Glutamatergic neuron (in vitro differentiated cells): ENCODE measurements at places on chromosomes 1 and 21. TPM values are rescaled to one million over a fixed set of nuclear protein-coding genes. Genes with fewer than 3 reads are reported as not detected.

Gene MYOM3
- not detected for total RNA-seq

Gene GJA5
- total RNA-seq, result not detected

Gene MAP10
- total RNA-seq, result 3.6 TPM

Gene PRKAA2
- 1.3 TPM for total RNA-seq

Gene PGLYRP3
- not detected for total RNA-seq

Gene DISC1
- 9.1 TPM for total RNA-seq

Gene FCRL1
- not detected for total RNA-seq

Gene OR6K3
- not detected for total RNA-seq

Gene EPHX1
- 60.4 TPM for total RNA-seq

Gene ABCG1
- total RNA-seq, result 31.9 TPM

Gene CLCA1
- not detected for total RNA-seq

Gene KCNJ10
- not detected for total RNA-seq

Gene SELE
- not detected for total RNA-seq

Gene OXCT2
- total RNA-seq, result 0.37 TPM

Gene RASAL2
- total RNA-seq, result 12.4 TPM

Gene TACSTD2
- not detected for total RNA-seq

Gene AMIGO1
- 8.0 TPM for total RNA-seq

Gene CDCA8
- total RNA-seq, result 10.4 TPM

Gene KLF17
- 10.9 TPM for total RNA-seq

Gene FAM151A
- total RNA-seq, result not detected

Gene TAL1
- total RNA-seq, result 2.1 TPM

Gene DCST1
- not detected for total RNA-seq

Gene HHIPL2
- not detected for total RNA-seq

Gene CD1D
- 0.25 TPM for total RNA-seq

Gene TCHHL1
- not detected for total RNA-seq

Gene PLXNA2
- 66.0 TPM for total RNA-seq

Gene KIF17
- total RNA-seq, result 1.6 TPM

Gene LIPI
- total RNA-seq, result not detected

Gene S100B
- not detected for total RNA-seq

Gene TRIM45
- total RNA-seq, result 6.7 TPM

Gene ROR1
- total RNA-seq, result 11.3 TPM

Gene ALDH4A1
- 28.9 TPM for total RNA-seq

Gene NTNG1
- total RNA-seq, result 3.2 TPM

Gene BNIPL
- 1.4 TPM for total RNA-seq

Gene GCSAML
- not detected for total RNA-seq

Gene MFAP2
- 2.1 TPM for total RNA-seq
